ENCODE measurements at places on chromosomes 6 and 20. TPM values are rescaled to one million over a fixed set of nuclear protein-coding genes. Genes with fewer than 3 reads are reported as not detected.

RAET1E gene
- total RNA-seq, result 1.7 TPM

TCF21 gene
- total RNA-seq, result not detected

GPR63 gene
- total RNA-seq, result 1.7 TPM

C20orf144 gene
- 0.16 TPM for total RNA-seq

BPIFB4 gene
- total RNA-seq, result not detected

PROKR2 gene
- not detected for total RNA-seq

TMEM244 gene
- total RNA-seq, result not detected

BNIP5 gene
- not detected for total RNA-seq

GABRR1 gene
- not detected for total RNA-seq

SOX18 gene
- not detected for total RNA-seq

BTN1A1 gene
- total RNA-seq, result not detected

BANF2 gene
- not detected for total RNA-seq

PBX2 gene
- 22.7 TPM for total RNA-seq

BMP5 gene
- total RNA-seq, result not detected

PAK5 gene
- total RNA-seq, result not detected

EYS gene
- total RNA-seq, result 0.27 TPM

CNR1 gene
- total RNA-seq, result not detected

GFOD1 gene
- total RNA-seq, result 8.4 TPM

NCR2 gene
- not detected for total RNA-seq

MYLK2 gene
- total RNA-seq, result not detected

GSTA2 gene
- not detected for total RNA-seq

TMEM151B gene
- under 0.01 TPM for total RNA-seq
